ENCODE measurements at places on chromosomes 6 and 20. TPM values are rescaled to one million over a fixed set of nuclear protein-coding genes. Genes with fewer than 3 reads are reported as not detected.

The MUC21 gene
- not detected for total RNA-seq

The HAO1 gene
- total RNA-seq, result not detected

The IP6K3 gene
- 2.7 TPM for total RNA-seq

The EBF4 gene
- 2.9 TPM for total RNA-seq

The COL21A1 gene
- total RNA-seq, result 0.89 TPM

The NNAT gene
- total RNA-seq, result 4.6 TPM

The CBFA2T2 gene
- total RNA-seq, result 3.5 TPM

The C6orf52 gene
- not detected for total RNA-seq

The NFKBIE gene
- 29.1 TPM for total RNA-seq

The C6orf141 gene
- 7.5 TPM for total RNA-seq

The RIPK1 gene
- total RNA-seq, result 11.8 TPM

The C6orf132 gene
- total RNA-seq, result 6.9 TPM

The FNDC11 gene
- 1.7 TPM for total RNA-seq

The PPP1R16B gene
- not detected for total RNA-seq

The REM1 gene
- total RNA-seq, result under 0.01 TPM

The ZC2HC1B gene
- not detected for total RNA-seq

The LIN28B gene
- not detected for total RNA-seq

The ABHD16B gene
- not detected for total RNA-seq

The MYB gene
- total RNA-seq, result 4.0 TPM

The KIF16B gene
- 9.2 TPM for total RNA-seq

The SPATS1 gene
- not detected for total RNA-seq

The HUS1B gene
- not detected for total RNA-seq

The SNAI1 gene
- 2.0 TPM for total RNA-seq

The CFAP61 gene
- total RNA-seq, result not detected

The SNX3 gene
- 179 TPM for total RNA-seq

The PGC gene
- total RNA-seq, result not detected

The SPAG4 gene
- total RNA-seq, result 9.9 TPM

The HLA-DQB2 gene
- total RNA-seq, result not detected

The FOXP4 gene
- total RNA-seq, result 5.8 TPM

The HSPA12B gene
- total RNA-seq, result not detected

Measured in myometrial cell (primary cell).